GM13976 (cell line): ENCODE measurements at places on chromosomes 7 and 10.

GRCh38 chr10:89373916-89374711, 3.7 kb upstream of the IFIT1B start:
- no peak for DNase-seq

DNA sequence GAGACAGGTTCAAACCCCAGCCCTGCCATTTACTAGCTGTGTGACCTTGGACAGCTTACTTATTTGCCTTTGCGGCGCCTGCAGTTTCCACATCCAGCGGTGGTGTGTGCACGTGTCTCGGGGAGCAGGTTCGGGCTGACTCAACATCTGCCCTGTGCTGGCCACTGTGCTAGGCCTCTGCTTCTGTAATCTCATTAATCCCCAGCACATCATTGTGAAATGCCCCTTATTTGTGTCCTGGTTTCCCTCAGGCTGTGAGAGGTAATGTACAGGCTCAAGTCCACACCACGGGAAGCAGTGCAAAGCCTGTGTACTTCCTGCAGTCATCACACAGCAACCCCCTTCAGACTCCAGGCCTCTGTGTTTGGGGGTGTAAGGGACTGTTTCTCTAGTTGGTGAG, 285.7 kb downstream of the RPS24 start:
- DNase-seq = no peak

- no peak for DNase-seq
Measured at GRCh38 chr7:22811746-22812280, 10.8 kb downstream of the TOMM7 start.

GRCh38 chr10:44017483-44018145, 367.3 kb downstream of the CXCL12 start:
- no peak for DNase-seq

DNA sequence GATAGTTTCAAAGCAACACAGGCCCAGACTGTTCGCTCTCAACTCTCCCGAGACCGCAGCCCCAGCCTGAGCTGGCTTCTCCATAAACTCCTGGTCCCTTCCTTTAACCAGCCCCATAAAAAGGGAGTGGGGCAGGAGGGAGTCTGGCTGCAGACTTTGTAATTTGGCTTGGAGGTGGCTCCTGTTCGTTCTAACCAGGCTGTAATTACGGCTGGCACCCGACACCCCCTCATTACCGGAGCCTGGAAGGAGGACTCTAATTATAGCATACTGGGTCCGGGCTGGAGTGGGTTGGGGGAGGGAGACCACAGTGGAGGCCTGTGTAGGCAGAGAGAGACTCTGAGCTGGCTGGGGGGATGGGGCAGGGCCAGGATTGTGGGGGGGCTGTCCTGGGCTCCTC, 49.7 kb downstream of the UNC5B start:
- DNase-seq = no peak

GRCh38 chr7:145105561-145105960, 269.7 kb upstream of the TPK1 start:
- no peak for DNase-seq

GRCh38 chr10:65294329-65294728, 1631.5 kb upstream of the LRRTM3 start:
- no peak for DNase-seq
